GM12864 (cell line): ENCODE measurements at places on chromosomes 1 and 21.

- no peak for DNase-seq
Measured at GRCh38 chr1:219536038-219536437, 76.9 kb downstream of the ZC3H11B start.

DNA sequence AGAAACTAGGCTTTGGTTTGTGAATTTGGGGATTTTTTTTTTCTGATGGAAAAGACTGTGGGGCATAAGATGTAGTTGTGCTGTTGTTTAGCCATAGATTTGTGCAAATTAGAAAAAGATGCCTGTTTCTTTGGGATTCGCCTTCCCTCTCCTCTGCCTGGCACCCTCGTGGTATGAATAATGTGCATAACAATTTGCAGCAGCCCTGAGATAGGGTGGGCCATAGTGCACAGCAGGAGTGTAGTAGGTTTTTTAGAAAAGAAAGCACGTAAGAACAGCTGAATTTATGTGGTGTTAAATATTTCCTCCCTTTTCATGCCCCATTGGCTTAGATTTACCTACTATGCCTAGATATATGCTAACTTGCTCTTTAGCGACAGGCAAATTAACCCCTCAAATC lies 158.9 kb downstream of the PTGER3 start:
- no peak for DNase-seq

DNA sequence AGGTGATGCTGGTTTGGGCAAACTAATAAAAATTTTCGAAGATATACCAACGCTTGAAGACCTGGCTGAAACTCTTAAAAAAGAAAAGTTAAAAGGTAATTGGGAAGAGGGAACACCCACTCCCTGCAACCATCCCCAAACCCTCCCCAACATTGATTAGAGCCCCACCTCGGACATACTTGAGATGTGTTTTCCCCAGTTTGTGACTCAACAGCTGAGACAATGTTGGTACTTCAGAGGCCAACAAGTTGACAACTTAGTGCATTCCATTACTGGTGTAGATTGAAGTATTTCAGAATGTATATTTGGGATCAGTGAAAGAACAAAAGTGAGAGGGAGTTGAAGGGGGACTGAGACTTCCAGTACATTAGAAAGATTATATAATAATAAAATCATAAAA lies 5.1 kb downstream of the IFI16 start:
- DNase-seq: no peak

DNA sequence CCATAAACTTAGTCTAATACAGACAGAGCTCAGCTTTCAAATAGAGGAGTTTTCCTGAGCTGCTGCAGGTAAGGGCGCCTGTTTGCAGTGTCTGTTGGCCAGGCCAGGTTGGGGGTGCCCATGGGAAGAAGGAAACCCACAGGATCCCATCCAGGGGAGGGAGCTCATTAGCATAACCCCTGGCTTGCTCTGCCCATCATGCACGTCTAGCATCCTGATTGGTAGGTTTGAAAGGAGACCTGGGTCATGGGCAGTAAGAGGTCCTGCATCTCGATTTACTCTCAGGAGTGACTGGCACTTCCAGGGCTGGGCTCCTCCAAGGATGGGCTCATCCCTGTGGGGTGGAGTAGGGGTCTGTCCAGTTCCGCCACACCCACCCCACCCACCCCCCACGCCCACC lies 103.7 kb upstream of the CLDN14 start:
- DNase-seq: no peak

- no peak for DNase-seq
Measured at GRCh38 chr21:36576441-36576840, 96.5 kb upstream of the CLDN14 start.

DNA sequence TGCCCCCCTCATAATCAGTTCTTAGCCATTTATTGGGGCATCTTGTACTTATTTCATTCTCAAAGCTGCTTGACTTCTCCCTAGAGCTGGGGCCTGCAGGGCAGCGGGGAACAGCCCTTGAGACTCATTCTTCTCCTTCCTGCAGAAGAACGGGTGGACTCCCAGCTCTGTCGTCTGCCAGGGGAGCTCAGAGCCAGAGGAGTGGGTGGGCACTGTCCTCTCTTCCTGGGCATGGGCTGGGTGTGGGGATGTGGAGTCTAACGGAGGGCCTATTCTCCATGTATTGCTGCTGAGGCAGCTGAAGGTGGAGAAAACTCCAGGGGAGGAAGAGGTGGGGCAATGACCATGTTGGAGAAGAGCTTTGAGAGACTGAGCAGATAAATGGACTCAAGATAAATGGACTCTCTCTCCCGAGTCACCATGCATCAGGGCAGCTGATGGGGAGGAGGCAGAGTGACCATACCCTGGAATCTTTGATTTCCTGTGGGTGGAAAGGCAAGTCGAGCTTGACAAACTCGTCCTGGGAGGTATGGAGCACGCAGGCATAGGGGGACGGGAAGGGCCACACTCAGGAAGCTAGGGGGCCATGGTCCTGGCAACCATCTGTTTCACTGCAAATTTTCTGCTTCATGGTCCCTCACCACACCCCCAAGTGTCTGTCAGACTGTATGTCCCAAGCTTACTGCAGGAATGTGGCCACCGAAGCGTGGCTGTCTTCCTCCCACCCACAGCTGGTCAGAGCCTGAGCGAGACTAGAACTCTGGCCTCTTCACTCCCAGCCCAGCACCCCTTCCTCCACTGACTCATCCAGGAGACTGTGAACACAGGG lies 56.9 kb upstream of the ATP2B4 start:
- DNase-seq: no peak

- DNase-seq: no peak
Measured at GRCh38 chr1:97820470-97821188, 100.2 kb downstream of the DPYD start.

DNA sequence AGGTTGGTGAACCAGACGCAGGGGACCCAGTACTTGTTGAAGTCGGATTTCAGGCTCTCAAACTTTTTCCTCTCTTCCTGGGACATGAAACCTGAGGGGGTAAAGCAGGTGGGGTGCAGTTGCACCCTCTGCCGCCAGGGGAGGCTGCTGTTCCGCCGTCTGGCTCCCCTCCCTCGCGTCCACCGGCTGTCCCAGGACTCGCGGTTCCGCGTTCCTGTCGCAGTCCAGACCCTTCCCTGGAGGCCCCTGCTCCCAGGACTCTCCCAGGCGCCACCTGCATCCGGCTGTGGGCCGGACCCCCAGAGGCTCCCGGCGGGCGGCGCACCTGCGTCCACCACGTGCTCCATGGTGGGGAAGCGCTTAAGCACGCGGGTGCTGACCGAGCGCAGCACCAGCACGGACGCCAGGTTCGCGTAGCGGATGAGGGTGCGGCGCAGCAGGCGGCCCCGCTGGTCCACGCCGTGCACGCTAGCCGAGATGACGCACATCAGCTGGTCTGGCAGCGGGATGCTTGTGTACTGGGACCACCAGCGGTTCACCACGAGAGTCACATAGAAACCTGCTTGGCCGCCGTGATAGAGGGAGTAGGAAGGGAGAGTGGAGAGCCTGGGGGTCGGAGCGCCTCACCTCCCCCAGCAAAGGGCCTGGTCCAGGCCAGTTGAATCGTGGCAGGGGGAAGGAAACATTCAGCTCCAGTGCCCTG lies 1.7 kb downstream of the BEST4 start:
- DNase-seq: no peak

- DNase-seq: no peak
Measured at GRCh38 chr21:44628707-44629391, 2.0 kb downstream of the KRTAP10-9 start.

DNA sequence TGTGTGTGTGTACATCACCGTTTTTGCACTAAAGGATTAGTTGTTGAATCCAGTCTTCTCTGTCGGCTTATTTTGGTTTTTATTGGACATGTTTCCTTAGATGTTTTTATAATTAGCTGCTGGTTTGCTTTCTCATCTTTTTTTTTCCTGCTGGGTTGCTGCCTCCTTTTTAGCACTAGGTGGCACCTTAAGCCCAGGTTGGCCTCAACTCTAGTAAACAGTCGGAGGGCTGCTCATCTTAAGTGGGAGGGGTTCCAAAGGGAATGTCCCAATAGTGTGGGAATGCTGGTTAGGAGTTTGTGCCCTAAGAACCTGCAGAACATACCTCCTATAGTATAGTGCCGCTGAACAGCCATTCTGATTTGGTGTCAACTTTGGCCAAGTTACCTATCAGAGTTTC lies 570.1 kb upstream of the CXADR start:
- DNase-seq: no peak

- no peak for DNase-seq
Measured at GRCh38 chr1:224058303-224058702, 55.6 kb upstream of the FBXO28 start.

DNA sequence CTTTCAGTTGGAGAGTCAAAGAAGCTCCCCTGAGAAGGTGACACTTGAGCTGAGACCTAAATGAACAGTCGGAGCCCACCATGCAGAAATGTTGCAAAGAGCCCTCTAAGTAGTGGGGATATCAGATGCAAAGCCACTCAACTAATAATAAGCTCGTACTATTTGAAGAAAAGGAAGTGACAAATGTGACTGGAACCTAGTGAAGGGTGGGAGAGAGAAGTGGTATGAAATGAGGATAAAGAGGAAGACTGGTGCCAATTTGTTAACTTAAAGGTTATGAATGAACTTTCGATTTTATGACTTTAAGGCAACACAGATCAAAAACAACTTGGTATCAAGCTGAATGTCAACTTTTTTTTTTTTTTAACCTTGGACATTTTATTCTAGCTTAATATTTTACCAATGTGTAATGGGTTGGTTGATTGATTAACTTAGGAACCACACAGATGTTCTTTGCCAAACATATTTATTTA lies 14.7 kb downstream of the LYPLAL1 start:
- no peak for DNase-seq

DNA sequence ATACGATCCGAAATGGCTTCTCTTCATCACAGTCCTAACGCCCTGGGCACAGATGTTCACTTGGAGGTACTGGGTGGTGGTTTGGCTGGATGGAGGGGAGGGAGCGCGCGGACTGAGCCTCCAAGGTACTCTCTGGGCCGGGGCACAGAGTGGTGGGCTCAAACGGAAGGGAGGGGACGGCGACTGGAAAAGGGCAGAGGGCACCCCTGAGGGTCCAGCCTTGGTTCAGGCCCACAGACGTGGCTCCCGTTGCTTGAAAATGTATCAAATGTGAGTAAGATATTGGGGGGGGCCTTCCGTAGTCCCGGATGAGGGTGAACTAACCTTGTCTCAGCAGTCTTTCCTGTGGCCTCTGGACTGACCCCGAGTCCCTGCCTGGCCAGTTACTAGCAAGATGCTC lies 463 bp downstream of the IL12RB2 start:
- no peak for DNase-seq

DNA sequence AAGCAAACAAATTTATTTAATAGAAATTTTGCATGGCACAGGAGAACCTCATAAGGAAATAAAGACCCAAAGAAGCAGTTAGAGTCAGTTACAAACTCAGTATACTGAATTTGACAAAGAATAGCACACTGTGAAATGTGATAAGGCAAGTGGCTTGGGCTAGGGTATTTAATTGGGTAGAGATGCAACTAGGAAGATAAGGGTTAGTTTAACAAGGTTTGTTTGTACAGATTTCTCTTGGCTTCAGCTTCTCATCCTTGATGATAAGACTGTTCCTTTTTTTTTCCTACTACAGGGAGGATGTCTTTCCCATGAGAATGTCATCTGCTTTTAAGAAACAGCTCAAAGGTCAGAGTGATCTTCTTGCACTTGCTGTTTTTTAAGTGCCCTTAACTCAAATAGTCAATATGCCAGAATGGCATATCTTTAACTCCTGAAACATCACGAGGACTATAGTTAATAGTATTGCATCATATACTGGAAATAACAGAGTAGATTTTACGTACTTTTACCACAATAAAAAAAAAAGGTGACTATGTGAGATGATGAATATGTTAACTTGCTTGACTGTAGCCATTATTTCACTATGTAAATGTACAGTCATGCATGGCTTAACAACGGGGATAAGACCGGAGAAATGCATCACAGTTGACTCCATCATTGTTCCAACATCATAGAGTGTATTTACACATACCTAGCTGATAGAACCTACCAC lies 9.2 kb upstream of the TRAF3IP3 start:
- no peak for DNase-seq

DNA sequence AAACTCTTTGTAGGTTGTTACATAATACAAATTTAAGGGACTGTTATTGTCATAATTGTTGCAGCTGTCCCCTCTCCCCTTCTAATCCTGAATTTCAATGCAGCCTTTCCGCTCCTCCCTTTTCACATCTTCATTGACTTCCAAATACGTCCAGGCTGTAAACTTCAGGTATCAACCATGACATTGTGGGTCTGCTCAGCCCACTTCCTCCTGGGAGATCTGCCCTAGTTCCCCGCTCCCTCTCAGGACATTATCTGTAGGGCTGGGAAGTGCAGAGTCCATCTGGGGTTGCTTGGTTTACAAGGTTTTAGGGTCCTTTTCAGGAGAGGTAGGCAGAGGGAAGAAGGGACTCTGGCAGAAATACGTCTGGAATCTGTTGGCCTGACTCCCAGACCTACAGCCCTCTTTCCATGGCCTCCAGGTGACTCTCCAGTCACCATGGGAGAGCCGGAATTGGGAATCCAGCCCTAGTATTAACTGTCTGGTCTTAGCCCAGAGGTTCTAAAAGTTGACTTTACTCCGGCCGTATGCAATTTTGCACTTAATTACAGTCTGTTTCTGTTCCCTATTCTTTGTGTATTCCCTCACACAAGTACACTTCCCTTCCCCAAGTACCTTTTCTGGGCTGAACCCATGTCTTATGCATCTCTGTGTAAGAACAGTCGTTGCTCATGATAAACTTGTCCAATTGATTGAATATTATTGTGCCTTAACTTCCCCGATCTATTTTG lies 4.7 kb upstream of the DENND2D start:
- DNase-seq: no peak

DNA sequence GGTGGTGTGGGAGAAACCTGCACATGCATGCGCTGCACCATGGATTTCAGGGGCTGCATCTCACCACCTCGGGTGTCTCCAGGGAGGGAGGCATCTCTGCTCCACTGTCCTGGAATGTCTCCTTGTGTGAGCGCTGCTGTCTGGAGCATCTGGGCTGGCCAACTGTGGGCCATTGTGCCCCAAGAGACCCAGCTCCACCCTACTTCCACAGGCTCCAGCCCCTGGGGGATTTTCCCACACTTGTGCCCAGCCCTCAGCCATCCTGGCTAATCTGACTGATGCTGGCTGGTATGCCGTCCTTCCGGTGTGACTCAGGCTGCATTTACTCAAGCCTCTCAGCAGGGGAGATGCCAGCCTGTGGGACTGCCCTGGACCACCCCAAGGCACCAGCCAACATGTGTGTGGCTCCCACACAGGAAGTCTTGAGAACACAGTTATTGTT lies 62.0 kb downstream of the TRIM11 start:
- DNase-seq: no peak

DNA sequence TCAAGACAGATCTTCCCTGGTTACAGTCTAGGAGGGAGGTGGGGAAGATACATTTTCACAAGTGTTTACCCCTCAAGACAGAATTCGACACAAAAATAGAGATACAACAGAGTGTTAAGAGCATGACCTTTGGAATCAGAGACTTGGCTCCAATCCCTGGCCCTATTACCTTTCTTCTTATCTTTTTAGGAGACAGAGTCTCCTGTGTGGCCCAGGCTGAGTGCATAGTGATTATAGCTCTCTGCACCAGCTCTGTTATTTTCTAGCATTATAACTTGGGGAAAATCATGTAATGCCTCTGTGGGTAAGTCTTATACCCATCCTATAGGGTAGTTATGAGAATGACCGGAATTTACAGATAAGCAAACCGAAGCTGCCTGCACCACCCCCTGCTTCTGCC lies 9.8 kb downstream of the NIPAL3 start:
- DNase-seq: no peak
